Activated CD8-positive, alpha-beta memory T cell treated with anti-CD3 and anti-CD28 coated beads, Interleukin-2, amount 50 U/mL, for 4 hours (primary cell): ENCODE measurements at places on chromosomes 11 and 22.

GRCh38 chr22:22060200-22061084 is 77.9 kb upstream of the TOP3B start:
- peak; percentile 42 for DNase-seq

- no peak for DNase-seq
These were observed 2.5 kb upstream of the DENND5A start for GRCh38 chr11:9267680-9268079.

GRCh38 chr22:42996646-42997365 is 18.1 kb downstream of the PACSIN2 start:
- DNase-seq, result no peak

- no peak for DNase-seq
These were observed 41.7 kb downstream of the PRMT3 start for GRCh38 chr11:20429216-20429615.

- DNase-seq, result no peak
These were observed 35.8 kb downstream of the MTNR1B start for GRCh38 chr11:93005239-93005638.

DNA sequence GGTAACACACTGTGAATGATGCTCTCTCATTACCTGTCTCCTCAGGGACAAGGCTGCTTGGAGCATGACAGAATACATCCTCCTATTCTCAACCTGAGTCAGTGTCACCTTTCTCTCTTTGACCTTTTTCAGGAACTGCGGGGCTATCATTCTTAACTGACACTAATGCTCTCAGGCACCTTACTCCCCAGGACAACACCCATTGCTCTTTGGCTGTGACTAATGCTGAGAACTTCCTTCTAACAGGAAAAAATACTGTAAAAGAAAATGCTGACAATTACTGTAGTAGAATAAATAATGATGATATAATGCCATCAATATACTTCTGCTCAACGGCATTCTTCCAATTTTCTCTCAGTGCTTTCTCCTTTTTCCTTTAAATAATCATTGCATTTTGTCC is 2082.7 kb upstream of the RAG2 start:
- no peak for DNase-seq
